CD4-positive, alpha-beta T cell treated with Interleukin-10 for 1 hour (primary cell): ENCODE measurements at places on chromosomes 13 and 19.

GRCh38 chr19:8611391-8611876, 919 bp upstream of the ADAMTS10 start:
- no peak for DNase-seq

DNA sequence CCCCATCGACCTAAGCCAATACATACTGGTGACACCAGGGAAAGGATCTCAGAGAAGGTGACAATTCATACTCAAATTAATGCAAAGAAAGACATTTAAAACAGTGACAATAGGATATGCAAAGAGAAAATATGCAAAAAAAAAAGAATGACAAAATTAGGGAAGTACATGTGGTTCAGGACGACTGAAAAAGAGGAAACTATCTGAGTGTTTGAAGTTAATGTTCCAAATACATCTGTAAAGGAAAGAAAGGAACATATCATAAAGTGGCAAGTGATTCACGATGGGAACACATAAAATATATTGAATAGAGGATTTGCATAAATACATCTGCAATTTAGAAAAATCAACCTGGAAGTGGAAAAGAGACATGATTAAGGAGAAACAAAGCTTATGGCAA, 441.4 kb downstream of the SLITRK5 start:
- DNase-seq = no peak

DNA sequence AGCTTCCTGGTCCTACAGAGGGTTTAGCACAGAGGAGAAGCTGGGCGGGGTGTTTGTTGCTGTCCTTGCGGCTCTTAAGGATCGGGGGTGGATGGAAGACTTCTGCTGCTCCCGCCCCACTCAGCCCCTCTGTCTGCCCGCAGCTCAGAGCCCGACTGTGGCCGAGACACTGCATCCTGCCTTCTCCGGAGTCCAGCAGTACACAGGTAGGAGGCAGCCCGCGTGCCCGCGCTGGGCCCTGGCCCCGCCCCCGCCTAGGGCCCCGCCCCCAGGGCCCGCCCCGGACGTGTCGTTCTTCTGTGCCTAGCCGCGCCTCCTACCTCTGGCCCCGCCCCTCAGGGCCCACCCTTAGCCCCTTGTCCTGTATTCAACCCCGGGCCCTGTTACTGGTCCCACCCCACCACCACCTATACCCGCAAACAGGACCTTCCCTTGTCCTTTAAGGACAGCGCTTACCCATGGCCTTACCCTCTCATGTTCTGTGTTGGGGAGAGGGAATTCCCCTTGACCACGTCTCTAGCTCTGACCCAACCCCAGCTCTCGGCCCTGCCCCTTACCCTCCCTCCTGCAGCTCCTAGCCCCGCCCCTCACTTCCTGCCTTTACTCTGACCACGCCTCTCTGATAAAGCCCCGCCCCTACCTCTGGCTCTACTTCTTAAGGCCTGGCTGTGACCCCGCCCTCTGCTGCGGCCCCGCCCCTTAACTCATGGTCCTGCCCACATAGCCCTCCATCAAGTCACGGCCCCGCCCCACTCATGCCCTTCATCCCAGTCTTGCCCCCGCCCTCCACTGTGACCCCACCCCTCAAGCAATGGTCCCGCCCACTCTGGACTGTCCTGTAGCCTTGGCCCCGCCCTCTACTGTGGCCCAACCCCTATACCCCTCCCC, 60.5 kb downstream of the CELF5 start:
- peak; percentile 79 for DNase-seq

DNA sequence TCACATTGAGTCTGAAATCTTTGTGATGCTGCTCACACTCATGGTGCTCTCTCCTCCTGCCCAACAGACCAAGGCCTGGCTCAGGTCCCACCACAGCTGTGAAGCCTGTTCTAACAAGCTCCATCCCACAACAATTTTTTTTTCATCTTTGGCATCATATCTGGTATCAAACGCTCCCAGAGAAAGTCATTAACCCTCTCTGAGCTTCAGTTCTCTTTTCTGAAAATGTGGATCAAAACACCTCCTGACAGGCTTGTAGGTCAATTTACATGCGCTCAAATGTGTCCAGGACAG, 224.4 kb downstream of the LACC1 start:
- no peak for DNase-seq

- no peak for DNase-seq
Observed at GRCh38 chr13:106883976-106884375, 316.0 kb upstream of the ARGLU1 start.

- DNase-seq = no peak
Observed at GRCh38 chr13:83878691-83879430, 3.4 kb downstream of the SLITRK1 start.

GRCh38 chr19:2805261-2805900, 14.3 kb upstream of the ZNF554 start:
- no peak for DNase-seq

DNA sequence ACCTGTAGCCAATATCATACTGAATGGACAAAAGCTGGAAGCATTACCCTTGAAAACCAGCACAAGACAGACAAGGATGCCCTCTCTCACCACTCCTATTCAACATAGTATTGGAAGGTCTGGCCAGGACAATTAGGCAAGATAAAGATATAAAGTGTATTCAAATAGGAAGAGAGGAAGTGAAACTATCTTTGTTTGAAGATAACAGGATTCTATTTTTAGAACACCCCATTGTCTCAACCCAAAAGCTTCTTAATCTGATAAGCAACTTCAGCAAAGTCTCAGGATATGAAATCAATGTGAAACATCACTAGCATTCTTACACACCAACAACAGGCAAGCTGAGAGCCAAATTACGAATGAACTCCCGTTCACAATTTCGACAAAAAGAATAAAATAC, 17.8 kb upstream of the CCNA1 start:
- no peak for DNase-seq

DNA sequence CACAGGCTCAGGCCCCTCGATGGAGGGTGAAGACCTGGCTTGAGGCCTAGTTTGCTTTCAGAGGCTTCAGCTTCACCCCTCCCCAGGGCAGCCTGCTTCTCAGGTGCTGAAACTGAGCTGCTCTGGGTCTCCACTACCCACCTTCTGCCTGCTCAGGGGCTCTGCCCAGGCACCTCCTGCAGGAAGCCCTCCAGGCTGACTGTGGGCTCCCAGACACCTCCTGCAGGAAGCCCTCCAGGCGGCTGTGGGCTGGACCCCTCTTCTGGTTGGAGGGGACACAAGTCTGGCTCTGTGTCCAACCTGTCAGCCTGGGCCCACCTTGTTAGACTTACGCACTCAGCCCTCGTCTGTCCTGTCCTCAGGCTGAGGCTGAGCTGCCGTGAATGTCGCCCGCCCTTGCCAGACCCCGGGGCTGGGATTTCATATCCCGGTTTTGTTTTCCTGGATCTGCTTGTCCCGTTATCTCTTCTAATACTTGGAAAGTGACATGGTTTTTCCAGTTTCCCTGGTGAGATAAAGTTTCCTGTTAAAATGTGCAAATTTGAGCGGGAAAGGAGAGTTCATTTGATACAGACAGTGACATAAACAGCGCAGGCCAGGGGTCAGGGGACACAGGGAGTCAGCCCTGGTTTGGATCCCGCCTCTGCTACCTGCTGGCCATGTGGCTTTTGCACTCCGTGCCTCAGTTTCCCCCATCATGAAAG, 20.8 kb upstream of the MISP start:
- DNase-seq = no peak

DNA sequence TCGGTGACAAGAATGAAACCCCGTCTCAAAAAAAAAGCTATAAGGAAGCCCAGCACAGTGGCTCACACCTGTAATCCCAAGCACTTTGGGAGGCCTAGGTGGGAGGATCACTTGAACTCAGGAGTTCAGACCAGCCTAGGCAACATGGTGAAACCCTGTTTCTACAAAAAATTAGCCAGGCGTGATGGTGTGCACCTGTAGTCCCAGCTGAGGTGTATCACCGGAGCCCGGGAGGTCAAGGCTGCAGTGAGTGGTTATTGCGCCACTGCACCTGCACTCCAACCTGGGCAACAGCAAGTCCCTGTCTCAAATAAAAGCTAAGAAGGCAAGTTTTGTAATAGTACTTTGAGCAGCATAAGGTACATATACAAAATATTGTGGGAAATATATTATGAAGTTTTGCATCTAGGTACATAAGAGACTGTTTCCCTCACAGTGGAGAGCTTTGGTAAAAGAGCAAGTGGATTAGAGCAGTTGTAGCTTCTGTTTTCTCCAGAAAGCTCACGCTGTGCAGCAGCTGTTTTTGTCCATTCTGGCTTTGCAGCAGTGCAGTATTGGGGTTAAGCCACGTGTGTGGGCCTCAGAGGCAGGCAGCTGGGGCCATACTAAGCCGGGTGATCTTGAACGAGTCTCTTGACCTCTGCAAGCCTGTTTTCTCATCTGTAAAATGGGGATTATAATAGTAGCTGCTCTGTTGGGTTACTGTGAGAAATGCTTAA, 35.4 kb downstream of the ARHGAP35 start:
- no peak for DNase-seq

GRCh38 chr13:101085551-101085950, 330.8 kb downstream of the NALCN start:
- DNase-seq = no peak

- DNase-seq = no peak
Observed at GRCh38 chr19:33186431-33187182, 7.5 kb upstream of the LRP3 start.

GRCh38 chr13:112032186-112032993, 34.6 kb upstream of the SOX1 start:
- no peak for DNase-seq

- DNase-seq = no peak
Observed at GRCh38 chr19:45601524-45602374, at the start of gene GPR4. Gene GPR4, minus strand, starts transcription at chr19:45602212. Its CDS starts 10,346 bp downstream, at chr19:45591866.

DNA sequence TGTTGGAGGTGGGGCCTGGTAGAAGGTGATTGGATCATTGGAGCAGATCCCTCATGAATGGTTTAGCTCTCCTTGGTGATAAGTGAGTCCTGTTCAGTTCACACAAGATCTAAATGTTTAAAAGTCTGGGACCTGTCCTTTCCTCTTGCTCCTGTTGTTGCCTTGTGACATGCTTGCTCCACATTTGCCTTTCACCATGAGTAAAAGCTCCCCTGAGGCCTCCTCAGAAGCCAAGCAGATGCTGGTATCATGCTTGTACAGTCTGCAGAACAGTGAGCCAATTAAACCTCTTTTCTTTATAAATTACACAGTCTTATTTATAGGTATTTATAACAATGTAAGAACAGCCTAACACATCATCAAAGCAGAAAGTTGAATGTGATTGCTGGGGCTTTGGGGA, 24.2 kb upstream of the RFC3 start:
- DNase-seq = no peak

DNA sequence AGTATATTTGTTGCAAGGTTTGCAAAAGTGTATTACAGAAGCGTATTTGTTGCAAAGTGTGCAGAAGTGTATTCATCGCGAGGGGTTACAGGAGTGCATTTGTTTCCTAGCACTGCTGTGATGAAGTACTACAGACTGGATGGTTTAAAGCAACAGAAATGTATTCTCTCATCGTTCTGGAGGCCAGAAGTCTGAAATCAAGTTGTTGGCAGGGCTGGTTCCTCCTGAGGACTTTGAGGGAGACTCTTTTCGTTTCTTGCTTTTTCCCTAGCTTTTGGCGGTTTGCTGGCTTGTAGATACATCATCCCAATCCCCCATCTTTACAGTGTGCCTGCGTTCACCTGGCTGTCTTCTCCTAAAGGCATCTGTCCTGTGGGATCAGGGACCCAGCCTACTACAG, 127.9 kb upstream of the USP29 start:
- no peak for DNase-seq

- DNase-seq = no peak
Observed at GRCh38 chr13:76455960-76456359, 430.2 kb downstream of the KCTD12 start.

DNA sequence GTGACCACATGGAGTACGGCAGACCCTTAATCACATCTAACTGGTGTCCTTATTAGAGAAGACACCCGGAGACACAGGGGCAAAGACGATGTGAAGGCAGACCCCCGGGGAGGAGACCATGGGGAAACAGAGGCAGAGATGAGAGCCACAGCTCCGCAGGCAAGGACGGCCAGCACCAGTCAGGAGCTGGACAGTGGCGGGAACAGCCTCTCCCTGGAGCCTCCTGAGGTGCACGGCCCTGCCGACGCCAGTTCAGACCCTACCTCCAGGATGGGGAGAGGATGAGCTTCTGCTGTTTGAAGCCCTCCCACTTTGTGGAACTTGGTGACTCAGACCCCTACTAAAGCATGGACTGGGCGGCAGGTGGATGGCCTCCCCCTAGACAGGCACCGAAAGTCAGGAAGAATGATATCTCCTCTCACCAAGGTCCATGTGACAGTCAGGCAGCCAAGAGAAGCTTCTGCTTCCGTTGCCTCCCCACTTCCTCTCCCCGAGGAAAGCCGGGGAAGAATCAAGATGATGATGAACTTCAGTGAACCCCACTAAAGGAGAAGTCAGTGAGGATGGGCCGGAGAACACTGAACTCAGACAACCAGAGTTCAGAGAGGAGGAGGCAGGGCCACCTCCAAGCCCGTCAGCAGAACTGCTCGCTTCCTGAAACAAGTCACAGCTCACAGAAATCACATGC, 25.4 kb downstream of the RAB20 start:
- DNase-seq = peak; percentile 23

DNA sequence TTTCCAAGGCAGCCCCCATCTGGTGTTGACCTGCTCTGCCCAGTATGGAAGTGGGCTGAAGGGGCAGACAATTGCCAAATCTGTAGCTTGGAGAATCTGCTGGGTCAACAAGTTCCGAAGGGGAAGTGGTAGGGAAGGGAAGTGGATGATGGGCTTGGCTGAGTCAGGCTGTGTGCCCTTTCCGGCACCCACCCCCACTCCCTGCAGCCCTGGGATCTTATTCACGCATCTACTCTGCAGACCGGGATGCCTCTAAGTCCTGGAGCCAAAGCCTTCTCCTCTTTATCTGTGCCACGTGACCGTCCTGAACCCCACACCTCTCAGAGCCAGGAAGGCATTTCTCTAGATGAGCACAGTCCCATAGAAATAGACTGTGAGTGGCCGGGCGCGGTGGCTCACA, 7.5 kb upstream of the C5AR2 start:
- DNase-seq = no peak

DNA sequence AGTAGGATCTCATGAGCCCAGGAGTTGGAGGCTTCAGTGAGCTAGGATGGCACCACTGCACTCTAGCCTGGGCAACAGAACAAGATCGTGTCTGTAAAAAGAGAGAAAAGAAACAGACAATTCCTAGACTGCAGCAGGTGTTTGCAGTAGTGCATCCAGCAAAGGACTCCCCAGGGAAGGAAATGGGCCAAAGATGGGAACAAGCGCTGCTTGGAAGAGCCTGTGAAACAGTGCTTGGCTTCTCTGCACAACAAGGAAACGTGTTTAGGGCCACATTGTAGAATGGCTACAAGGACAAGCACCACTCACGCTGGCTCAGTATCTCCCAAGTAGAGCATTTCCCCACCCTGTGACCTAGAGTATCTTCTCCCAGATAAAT, 35.5 kb upstream of the LDLR start:
- no peak for DNase-seq

- no peak for DNase-seq
Observed at GRCh38 chr19:2494084-2494446, 18.1 kb downstream of the GADD45B start.

- no peak for DNase-seq
Observed at GRCh38 chr19:3981736-3982681, 3.3 kb downstream of the EEF2 start.
